ENCODE measurements at places on chromosomes 2 and 18.

GRCh38 chr2:22002066-22002465, 878.3 kb downstream of the TDRD15 start:
- DNase-seq: no peak

- no peak for DNase-seq
Measured at GRCh38 chr2:219560037-219560892, 11.1 kb downstream of the OBSL1 start.

- DNase-seq: no peak
Measured at GRCh38 chr2:189613077-189613636, 32.6 kb upstream of the SLC40A1 start.

DNA sequence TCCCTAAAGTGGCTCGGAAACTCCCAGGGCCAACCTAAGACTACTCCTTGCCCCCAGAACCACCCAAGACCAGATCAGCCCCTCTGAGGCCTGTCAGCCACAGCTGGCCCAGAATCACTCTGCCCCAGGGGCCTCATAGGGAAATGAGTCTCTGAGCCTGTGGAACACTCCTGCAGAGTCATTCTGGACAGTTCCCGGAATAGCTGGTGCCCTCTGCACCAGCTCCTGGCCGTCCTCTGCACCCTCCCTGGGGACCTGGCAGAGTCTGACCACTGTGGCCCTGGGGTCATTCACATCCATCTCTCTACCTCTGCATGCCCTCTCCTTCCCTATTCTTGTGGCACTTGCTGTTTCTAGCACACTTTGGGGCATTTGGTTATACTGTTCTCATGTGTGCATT, 14.6 kb upstream of the TMEM214 start:
- DNase-seq: no peak

- no peak for DNase-seq
Measured at GRCh38 chr2:161421686-161422085, 5.6 kb downstream of the TBR1 start.

All from central memory CD4-positive, alpha-beta T cell (primary cell).